NCI-H460 (cell line): ENCODE measurements at places on chromosomes 7 and 10. TPM values are rescaled to one million over a fixed set of nuclear protein-coding genes. Genes with fewer than 3 reads are reported as not detected.

Gene PIK3CG
- not detected in 2 replicates for total RNA-seq

Gene SLC29A3
- 3.8 and 4.1 TPM in 2 replicates for total RNA-seq

Gene H2BK1
- total RNA-seq = not detected in 2 replicates

Gene SPDYE16
- not detected in 2 replicates for total RNA-seq

Gene GRID2IP
- not detected in 2 replicates for total RNA-seq

Gene TSPAN33
- 6.4 and 7.6 TPM in 2 replicates for total RNA-seq

Gene CARD11
- total RNA-seq = 0.05 TPM in 1 of 2 replicates, not detected in the other

DNA sequence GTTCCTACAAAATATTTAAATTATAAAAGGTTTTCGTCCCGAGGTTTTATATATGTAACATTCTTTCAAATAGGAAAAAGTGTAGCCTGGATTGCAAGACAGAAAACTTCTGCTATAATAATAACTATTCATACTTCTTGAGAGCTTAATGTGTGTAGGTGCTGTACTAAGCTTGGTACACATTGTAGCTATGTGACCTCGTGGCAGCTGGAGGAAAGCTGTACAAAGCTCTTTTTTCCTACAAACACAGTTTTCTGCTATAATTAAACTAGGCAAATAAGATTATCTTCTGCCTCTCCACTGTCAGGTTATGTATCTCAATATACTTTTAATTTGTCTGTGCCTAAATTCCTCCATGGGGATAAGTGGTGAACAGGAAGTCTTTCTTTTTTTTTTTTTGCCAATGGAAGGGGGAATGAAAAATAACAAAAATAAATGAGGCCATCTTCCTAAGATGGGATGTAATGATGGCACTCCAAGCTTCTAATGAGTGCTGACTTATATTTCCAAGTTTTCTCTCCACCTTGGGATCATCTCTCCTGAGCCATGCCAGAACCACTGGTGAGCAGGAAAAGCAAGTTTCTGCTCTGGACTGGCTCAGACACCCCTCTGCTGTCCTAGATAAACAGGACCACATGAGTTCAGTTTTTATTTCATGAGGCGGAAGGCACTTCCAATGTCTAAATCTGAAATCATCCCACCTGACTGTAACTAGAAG lies 9.9 kb downstream of the SGMS1 start:
- no peak for DNase-seq

GRCh38 chr7:91251877-91252276 lies 12.4 kb upstream of the FZD1 start:
- DNase-seq = no peak

DNA sequence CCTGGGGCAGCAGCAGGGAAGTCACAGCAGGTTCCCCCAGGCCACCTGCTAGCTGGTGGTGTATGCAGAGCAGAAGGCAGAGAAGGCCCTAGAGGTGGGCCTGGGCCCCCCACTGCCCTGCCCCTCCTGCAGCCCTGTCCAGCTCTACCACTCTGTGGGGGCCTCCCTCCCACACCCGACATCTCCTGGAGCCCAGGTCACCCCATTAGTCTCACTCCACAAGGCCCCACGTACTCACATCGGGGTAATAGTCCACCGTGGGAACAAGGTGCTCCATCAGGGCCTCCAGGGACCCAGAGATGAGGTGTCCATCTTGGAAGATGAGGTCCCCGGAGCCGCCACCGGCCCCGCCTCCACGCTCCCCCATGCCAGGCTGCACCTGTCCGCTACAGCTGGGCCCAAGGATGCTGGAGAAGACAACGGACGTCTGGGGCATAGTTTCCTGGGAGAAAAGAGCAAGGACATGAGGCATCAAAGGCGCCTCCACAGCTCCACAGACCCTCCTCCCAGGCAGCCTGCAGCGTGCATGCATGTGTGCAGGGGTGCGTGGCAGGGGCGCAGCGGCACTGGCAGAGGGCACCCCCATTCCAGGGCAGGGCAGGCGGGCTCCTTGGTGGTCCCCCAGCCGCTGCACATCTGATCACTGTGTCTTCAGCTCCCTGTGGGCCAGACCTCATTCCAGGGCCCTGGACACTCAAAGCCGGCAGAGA lies 61.0 kb downstream of the RASGEF1A start:
- DNase-seq = no peak

DNA sequence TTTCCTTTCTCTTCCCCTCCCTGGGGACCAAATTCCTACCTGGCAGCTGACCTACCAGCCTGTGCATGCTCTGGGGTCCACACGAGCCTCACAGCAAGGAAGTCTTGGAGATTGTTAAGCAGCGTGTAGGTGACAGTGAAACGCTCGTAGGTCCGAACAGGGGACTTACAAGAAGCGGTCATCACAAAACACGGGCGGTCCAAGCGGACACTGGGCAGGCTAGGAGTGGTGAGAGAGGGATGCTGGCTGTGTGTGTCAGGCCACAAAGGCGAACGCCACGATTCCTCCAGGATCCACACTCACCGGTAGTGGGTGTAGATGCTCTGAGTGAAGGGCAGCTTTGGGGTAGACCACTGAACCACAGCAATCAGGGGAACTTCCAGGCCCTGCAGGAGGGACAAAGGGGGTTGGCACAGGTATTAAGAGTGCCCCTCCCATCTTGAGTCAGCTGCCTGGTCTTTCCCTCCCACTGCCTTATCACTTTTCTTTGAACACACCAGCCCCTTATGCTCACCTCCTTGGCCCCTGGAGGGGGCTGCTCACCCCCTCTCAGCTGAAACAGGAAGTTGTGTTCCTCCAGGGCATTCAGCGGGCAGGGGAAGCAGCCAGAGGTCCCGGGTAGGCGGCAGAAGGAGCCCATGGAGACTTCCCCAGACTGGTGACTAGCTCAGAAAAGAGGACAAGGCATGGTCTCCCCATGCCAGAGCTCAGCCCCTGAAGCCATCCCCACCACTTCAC lies 2.0 kb downstream of the TRAPPC14 start:
- no peak for DNase-seq

- DNase-seq = no peak
Measured at GRCh38 chr10:60163786-60164185, 225.9 kb downstream of the ANK3 start.

DNA sequence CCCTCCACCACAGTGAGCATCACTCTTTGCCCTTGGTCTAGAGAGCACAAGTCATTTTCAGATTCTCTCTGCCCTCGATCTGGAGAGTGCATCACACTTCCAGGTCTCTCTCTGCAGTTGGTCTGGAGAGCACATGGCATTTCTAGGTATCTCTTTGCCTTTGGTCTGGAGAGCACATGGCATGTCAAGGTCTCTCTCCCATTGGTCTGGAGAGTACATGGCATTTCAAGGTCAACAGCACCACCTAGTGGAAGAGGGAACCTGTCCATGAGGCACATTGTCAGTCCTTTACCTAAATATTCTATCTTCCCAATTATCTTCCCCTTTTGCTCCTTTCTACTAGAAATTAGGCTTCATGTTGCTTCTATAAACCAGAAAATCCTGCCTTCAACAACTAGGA lies 1139.4 kb downstream of the XPNPEP1 start:
- peak; percentile 13 for DNase-seq

DNA sequence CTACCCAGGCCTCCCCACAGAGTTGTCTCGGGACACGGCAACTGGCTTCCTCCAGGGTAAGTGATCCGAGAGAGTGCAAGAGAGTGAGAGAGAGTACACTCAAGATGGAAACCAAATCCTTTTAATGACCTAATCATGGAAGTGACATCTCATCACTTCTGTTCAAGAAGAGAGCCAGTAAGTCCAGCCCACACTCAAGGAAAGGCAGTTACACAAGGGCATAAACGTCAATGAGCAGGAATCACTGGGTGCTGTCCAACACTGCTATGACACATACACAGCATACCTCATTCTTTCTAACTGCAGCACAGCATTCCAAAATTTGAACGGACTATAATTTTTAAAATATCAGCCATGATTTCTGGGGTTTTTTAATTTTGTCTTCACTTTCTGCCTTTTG lies 29.3 kb upstream of the OSBPL3 start:
- DNase-seq = peak; percentile 14

DNA sequence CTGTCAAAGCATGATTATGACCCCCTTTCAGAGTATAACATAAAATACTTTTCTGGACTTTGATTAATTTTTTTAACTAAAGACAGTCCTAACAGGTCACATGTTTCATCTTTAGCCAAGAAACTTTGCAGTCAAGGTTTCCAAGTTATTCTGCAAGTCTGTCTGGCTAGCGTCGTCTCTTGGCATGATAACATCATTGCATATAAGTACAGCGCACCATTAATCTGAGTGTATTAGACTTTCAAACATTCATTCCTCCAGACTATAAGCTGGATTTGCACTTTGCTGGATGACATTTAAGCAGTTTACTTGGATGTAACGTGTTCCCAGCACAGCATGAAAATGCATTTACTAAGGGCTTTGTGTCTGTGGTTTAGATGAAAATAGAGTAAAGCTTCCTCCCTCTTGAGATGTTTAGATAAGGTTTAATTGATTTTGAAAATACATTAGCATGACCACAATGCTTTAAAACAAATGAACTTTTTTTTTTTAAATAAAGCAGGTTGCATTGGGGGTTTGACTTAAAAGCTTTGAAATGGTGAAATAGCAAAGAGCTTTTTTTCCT lies 349.0 kb upstream of the MTPN start:
- DNase-seq = no peak

DNA sequence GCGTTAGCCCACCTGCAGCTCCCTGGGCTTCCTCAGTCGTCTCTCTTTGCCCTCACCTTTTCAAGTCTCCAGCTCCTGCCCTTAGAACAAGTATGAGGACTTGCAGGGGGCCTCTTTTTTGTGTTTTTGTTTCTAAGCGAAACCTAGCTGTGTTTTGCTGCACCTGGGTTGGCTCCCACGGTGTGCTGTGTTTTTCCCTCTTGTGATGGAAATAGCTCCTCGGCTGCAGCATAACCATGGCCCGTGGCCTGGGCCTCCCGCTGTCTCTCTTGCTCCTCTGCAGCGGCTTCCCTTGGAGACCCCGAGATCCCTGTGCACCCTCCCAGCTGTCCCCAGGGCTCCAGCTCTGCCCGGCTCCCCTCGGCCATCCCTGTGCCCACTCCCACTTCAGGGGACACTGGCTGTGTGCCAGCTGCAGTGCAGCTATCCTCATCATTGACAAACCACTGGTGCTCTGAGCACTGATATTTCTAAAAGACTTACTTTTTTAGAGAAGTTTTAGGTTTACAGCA lies 75.6 kb upstream of the TCERG1L start:
- no peak for DNase-seq

DNA sequence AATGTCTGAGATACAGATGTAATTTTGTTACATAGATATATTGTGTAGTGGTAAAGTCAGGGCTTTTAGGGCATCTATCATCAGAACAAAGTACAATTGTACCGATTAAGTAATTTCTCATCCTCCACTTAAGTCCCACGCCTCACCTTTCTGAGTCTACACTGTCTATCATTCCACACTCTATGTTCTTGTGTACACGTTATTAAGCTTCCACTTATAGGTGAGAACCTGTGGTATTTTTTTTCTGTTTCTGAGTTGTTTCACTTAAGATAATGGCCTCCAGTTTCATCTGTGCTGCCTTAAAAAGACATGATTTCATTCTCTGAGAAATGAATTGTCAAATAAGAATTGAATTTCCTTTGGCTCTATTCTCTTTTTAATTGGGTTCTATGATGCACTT lies 15.5 kb upstream of the OSBPL3 start:
- DNase-seq = no peak

GRCh38 chr10:48458662-48459048 lies 146.2 kb downstream of the ARHGAP22 start:
- DNase-seq = no peak

DNA sequence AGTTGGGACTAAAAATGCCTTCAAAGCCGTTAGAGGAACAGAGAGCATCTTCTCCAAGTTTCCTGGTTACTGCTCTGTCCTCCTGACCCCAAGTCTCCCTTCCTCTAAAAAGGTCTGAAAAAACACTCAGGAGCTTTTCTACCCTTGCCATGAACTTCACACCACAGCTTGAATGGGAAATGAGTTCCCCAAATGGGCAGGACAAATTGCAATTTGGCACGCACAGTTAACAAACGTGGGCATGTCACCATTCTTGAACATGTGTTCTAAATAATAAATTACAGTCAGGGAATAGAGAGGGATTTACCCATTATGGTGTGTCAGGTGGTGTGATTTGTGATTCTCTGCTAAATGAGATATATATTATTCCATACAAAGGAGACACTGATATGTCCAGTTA lies 91.2 kb upstream of the WNT16 start:
- no peak for DNase-seq

GRCh38 chr10:6046773-6047611 lies 15.2 kb downstream of the IL2RA start:
- no peak for DNase-seq

GRCh38 chr7:147483634-147484292 lies 1106.8 kb upstream of the C7orf33 start:
- no peak for DNase-seq

DNA sequence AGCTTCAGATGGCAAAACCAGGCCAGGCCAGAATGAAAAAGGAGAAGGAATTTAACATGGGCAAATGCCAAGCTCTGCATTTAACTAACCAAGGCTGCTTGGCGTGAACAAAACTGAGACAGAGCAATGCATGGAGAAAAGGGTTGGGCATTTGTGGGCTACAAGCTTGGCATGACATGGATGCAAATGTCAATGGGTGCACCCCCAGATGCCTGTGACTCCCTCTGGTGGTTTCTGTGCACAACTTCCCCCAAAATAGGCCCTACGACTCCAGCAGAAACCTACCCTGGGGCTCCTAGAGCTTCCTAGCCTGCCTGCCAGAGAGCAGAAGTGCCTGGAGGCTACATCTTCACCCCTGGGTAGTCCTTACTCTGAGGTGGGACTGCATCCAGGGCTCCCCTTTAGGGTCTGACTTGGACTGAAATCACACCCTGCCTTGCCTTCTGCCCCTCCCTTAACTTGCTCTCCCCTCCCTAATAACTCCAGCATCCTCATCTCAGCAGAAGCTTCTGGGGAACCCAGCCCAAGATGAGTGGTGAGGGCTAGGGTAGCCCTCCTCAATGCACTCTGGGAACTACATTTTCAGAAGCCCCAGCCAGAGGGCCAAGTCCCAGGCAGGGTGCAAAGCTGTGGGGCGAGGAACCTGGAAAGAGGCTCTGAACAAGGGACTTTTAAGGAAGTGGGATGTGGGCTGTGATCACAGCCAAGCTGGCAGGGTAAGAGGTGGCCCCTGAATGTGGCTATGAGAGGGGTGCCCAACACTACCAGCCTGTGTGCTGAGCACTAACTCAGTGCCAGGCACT lies 11.3 kb downstream of the GPRIN2 start:
- no peak for DNase-seq
